ENCODE measurements at places on chromosomes 4 and X.

DNA sequence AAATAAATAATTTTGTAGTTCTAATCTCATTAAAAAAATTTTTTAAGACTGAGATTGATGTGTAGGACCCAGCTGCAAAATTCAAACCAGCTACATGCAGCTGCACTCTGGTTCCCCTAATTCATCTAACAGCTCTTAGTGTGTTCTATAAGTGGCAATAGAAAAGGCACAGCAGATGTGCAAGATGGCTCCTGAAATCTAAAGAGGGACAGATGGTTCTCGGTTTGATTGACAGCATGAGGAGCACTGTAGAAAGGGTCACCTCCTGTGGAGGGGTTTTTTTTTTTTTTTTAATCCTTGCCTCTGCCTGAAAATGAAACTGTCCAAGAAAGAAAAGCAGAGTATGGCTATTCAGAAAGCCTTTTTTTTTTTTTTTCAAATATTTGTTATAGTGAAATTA, 16.9 kb upstream of the OCIAD1 start:
- peak; percentile 68 for DNase-seq

- no peak for DNase-seq
These were observed 22.8 kb downstream of the NELFA start for GRCh38 chr4:1985780-1986577.

DNA sequence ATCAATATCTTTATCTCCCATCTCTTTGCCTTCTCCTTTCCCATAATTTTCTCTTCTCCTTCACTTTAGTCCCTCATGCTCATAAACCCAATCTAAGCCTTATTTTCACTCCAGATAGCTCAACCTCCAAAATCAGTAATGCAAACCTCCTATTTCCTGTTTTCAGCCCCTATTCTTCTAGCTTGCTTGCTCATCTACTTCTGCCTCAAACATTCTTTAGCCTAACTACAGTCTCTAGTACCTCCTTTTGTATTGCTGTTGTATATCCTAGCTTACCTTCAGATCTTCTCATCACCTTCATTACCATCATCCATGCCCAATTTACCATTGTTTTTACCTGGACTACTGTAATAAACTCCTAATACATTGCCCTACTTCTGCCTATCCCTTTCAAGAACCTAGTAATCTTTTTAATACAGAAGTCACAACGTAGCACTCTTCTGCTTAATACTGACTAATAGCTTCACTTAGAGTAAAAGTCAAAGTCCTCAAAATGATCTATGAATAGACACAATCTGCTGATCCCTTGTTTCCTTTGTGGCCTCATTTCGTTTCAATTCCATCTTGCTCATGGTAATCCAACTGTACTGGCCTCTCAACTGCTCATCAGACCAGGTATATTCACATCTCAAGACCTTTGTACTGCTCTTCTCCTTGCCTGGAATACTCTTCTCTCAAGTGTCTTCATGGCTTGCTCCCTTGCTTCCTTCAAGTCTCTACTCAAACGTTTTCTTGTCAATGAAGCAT, 123.4 kb downstream of the FAM13A start:
- no peak for DNase-seq

- no peak for DNase-seq
These were observed 53.4 kb downstream of the IRF2 start for GRCh38 chr4:184420881-184421416.

DNA sequence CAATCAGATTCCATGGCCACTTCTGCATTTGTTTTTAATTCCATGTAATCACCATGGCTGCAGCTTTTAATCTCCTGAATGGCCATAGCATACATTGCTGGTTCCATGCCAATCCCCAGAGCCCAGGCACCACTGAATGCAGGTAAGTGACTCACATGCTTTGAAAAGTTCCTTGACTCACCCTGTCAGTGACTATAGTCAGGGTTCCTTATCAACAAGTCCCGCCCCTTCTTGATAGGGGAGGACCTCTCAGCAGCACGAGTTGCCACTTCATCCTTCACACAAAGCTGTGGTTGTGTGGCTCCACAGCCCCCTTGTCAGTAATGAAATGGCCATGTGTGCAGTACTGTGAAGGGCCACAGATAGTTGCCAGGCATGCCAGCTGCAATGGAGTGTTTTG, 516.6 kb downstream of the PPARGC1A start:
- no peak for DNase-seq

GRCh38 chr4:8699479-8700145, 107.0 kb downstream of the CPZ start:
- DNase-seq: no peak

GRCh38 chr4:141548791-141549190, 87.6 kb upstream of the IL15 start:
- DNase-seq: no peak

DNA sequence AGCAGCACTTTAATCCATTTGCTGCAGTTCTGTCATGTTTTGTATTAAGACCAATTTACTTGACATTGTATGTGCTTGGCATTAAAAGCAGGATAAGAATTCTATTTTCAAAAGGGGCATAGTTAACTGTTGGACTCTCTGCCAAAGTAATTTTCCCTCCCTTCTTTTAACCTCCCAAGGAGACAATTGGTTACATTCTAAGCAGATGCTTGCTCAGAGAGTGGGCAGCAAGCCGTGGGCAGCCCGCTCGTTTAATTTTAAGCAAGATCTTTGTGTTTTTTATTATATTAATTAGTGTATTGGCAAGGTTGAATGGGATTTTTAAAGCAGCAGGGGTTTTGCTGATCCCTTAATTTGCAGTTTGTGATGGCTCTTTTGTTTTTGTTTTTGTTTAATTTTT, 37.1 kb upstream of the KLHL8 start:
- no peak for DNase-seq

DNA sequence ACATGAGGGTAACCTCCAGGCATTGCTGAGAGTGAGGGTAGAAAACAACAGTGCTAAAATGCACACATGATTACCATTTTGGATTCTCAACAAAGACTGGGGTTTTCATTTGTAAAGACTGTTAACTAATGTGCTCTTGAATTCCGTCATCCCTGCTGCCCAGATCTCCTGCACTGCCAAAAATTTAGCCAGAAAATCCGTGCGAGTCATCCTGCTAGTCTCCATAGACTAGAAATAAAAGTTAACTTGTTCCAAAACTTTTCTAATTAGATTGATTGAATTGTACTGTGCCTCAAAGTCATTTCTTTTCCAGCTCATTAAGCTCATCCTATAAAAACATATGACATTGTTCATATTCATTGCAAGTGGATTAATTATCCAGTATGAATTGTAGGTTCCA, 99.8 kb downstream of the ARSF start:
- DNase-seq: no peak

DNA sequence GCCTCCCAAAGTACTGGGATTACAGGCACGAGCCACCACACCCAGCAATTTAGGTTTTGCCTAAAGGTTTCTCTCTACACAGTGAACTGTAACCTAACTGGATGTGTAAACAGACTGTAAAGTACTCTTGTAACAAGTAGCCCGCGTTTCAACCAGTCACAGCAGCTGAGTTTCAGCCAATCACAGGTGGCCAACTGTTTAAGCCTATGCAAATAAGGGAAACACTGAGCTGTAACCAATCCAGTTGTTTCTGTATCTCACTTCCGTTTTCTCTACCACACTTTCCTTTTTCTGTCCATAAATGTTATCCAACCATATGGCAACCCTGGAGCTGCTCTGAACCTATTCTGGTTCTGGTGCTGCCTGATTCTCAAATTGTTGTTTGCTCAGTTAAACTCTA, 59.9 kb downstream of the DIPK2B start:
- DNase-seq: no peak

DNA sequence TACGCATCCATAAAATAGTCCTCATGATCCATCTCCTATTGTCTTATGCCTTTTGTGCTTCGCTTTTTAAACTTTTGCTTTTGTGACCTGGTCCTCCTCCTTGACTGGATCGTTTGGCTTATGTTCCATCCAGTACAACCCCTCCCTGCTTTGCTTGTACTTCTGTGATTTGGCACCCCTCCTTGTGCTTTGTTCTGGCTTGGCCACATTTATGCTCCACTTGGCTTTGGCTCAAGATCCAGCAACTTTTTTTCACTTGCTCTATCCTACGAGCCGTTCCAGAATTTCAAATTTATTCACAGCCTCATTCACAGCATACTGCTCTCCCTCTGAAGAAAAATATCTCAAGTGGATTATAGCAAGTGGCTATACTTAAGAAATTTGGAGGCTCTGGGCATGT, 28.0 kb upstream of the GLRA2 start:
- DNase-seq: no peak

DNA sequence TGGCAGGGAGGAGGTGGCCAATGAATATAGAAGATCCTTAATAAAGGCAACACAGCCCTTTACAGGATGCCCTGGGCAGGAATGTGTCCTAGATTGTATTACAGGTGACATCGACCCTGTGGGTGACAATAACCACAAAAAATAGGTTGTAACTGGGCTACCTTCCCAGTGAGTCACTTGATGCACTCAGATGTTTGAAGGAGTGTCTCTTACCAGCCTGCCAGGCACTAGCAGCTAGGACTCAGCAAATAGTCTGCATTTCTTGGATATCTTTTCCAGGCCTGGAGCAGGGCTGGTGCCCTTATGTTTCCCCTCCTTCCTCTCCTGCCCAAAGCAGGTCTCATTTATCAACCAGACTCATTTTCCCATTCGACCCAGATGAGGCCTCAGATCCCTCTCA, 50.9 kb upstream of the TMEM164 start:
- no peak for DNase-seq

DNA sequence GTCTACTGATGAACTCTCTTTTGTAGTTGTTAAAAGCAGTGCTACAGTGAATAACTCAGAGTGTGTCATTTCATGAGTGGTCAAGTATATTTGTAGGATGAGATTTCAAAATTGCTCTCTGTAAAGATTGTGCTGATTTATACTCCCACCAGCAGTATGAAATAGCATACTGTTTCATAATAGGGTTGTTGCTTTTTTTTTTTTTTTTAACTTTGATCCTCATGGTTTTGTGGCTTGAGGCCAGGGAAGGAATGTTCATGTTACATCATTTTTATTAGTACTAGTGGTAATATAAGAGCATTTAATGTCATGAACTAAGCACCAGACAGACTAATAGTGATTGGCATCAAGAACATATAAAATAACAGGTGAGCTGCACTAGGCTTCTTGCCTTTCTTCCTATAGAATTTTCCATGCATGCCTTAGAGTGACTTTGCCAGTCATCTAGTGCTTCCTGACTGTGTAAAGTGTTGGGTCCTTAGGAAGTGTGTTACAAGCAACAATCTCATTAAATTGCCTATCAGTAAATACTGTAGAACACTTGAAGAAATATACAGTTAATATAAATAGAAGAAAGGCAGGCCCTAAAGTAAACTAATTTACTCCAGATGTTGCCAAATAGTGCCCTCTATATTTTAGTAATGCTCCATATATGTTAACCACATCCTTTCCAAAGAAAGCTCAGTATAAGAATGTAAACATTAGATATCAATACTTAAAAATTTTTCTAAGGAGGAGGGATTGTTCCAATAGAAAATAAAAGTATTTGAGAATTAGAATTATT, 38.6 kb upstream of the MSMO1 start:
- no peak for DNase-seq

DNA sequence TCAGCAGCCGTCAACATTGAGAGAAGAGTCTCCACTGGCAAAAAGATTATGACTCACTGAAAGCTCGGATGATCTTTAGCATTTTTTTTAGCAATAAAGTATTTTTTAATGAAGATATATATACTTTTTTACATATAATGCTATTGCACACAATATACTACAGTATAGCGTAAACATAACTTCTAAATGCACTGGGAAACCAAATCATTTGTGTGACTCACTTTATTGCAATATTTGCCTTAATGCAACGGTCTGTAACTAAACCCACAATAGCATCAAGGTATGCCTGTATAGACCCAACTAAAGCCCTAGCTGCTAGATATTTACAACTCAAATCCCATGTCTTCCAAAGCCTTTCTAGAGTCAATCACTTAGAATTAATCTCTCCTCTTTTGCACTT, 52.3 kb upstream of the EDNRA start:
- DNase-seq: no peak

GRCh38 chr4:117324851-117325491, 239.6 kb upstream of the TRAM1L1 start:
- DNase-seq: no peak

- DNase-seq: no peak
These were observed 402.9 kb downstream of the PCDH18 start for GRCh38 chr4:137129441-137129840.

DNA sequence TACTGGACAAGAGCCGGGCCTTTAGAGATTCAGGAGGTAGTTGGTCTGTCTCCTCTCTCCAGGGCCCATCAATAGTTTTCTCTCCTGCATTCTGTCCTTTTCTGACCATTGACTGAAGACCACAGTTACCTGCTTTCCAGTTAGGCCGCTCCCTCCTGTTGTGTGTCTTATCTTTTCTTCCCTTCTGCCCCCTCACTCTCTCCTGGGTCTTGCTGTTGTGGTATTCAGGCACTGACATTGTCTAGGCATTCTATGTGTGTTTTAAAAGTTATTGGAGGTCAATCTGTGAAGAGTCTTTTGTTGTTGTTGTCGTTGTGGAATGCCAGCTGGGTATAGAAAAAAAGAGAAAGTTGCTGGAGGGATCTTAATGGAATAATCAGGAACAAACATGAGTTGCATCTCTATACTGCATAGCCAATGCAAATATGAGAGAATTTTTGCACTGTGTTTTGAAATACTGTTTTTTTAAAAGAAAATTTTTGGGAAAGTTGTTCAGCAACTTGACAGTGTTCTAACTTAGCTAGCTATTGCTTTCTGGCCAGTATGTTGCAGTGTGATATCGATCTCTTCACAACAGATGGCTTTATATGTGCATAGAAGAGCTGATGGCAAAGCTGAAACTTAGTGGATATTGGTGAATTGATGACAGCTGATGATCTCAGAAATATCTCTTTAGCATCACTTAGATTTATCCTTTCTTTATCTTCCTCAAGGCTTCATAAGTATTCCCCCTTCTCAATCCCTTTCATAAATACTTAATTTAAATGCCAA, 240.7 kb downstream of the C4orf33 start:
- no peak for DNase-seq

DNA sequence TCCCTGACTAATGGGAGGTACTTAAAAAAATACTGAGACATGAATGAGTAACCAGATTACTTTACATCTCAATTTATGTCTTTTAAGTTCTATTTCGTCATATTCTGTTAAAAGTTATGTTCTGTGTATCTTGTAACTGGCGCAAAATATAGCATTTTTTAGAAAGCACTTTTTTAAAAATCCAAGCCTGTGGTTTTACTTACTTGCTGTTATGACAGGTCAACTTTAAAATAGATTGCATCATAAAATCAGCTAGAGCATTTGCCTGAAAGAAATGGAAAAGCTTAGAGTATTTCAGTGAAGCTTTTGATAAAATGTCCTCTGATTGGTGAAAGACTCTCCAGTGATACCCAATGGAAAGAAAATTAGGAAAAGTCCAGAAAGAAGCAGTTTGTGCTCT, 1892.3 kb upstream of the TENM3 start:
- no peak for DNase-seq

GRCh38 chr4:185371702-185372101, 24.0 kb downstream of the LRP2BP start:
- DNase-seq: no peak
